CD4-positive, alpha-beta T cell (primary cell): ENCODE measurements at places on chromosomes 2 and 18.

- no peak for DNase-seq
Observed at GRCh38 chr18:48668466-48669179, 129.8 kb downstream of the CTIF start.

GRCh38 chr2:3433339-3433699 lies 53.8 kb downstream of the TRAPPC12 start:
- no peak for DNase-seq

DNA sequence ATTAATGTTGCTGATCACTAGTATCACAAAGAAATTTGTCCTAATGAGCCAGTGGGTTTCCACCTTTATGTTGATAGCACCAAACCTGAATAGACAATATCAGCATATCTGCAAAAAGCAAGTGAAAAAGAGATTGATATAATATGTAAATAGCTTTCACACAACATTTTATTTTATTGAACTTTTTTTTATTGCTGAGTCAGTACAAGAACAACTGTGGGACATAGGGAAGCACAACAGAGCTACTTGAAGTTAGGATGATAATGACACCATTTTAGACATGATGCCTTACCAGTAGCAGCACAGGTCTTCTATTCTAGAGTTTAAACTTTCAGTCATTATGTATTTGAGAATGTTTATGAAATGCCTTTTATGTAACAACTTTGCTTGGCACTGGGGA lies 554.1 kb upstream of the SETBP1 start:
- no peak for DNase-seq

DNA sequence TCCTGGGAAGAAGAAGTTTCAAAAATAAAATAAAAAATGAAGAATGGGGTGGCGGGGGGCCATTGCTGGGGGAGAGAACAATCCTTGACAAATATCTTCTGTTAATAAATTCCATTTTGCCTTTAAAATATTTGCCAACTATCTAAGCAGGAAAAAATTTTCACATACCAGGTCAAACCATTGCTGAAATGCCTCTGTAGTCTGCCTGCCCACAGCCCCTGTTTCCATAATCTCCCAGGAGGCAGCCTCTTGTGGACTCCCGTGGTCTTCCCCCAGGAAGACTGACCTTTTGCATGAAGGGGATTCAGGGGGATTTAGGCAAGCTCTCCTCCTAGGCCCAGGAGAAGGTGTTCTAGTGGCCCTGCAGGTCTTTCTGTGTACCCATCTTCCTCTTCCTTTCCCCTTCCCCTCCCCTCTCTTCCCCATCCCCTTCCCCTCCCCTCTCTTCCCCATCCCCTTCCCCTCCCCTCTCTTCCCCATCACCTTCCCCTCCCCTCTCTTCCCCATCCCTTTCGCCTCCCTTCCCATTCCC lies 61.0 kb downstream of the RPL37A start:
- DNase-seq = no peak

GRCh38 chr2:234175649-234176048 lies 125.1 kb downstream of the SPP2 start:
- no peak for DNase-seq
